Stimulated activated CD4-positive, alpha-beta T cell treated with anti-CD3 and anti-CD28 coated beads, TNF-alpha, amount 100 ng/mL, for 4 hours (primary cell): ENCODE measurements at places on chromosomes 1 and 21.

- DNase-seq, result no peak
Observed at GRCh38 chr1:240474133-240474614, 137.8 kb downstream of the GREM2 start.

DNA sequence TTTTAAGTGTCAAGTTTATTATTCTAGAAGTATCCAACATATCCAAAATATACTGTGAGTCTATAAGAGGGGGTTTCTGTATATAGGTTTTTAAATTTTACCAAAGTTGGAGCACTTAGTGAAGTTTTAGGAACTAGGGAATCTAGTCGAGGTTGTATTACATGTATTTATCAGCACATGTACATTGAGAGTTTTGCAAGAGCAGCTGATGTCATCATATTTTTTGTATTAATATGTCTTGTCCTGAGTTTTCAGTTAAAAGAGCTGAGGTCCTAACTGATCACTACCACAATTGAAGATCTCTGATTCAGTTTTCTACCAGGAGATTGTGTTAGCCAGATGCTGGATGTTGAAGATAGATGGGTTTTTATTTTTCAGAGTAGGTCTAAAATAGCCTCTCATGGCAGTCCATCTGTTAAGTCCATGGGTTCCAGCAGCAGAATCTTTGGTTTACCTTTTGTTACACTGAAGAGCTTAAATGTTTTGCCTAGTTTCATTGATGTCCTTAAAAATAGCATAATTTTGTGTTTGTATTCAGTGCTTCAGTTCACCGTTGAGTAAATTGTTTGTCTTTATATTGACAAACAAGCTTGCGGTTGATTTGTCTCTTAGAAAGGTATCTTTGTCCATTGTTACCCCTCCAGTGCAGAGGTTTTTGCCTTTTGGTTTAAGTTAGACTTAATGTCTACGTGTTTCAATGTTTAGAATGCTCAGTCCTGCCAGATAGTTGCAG, 16.0 kb downstream of the YBX1 start:
- no peak for DNase-seq

GRCh38 chr1:63547621-63548294, 24.4 kb downstream of the EFCAB7 start:
- DNase-seq, result no peak

- no peak for DNase-seq
Observed at GRCh38 chr1:19083081-19083480, 126.6 kb upstream of the IFFO2 start.

- no peak for DNase-seq
Observed at GRCh38 chr1:42941640-42942330, 16.9 kb downstream of the SLC2A1 start.
